ENCODE measurements at places on chromosomes 4 and X.

GRCh38 chr4:128782076-128782715 lies 27.3 kb upstream of the JADE1 start:
- DNase-seq: peak; percentile 3

DNA sequence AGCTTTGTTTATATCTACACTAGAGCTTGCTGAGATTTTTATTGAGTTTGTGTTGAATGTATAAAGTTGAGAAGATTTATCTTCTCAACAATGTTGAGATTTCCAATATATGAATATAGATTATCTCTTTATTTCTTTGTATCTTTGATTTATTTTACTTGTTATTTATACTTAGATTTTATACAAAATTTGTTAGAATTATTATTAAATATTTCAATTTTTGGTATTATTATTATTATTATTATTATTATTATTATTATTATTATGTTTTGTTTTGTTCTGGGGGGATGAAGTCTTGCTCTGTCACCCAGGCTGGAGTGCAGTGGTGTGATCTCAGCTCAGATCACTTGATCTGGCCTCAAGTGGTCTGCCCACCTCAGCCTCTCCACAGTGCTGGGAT lies 322.5 kb downstream of the PPARGC1A start:
- no peak for DNase-seq

GRCh38 chr4:30863021-30863420 lies 142.9 kb downstream of the PCDH7 start:
- no peak for DNase-seq

- no peak for DNase-seq
Measured at GRCh38 chr4:74658116-74658515, 136.2 kb downstream of the BTC start.

GRCh38 chrX:119648421-119648775 lies 42.2 kb upstream of the NKRF start:
- no peak for DNase-seq

DNA sequence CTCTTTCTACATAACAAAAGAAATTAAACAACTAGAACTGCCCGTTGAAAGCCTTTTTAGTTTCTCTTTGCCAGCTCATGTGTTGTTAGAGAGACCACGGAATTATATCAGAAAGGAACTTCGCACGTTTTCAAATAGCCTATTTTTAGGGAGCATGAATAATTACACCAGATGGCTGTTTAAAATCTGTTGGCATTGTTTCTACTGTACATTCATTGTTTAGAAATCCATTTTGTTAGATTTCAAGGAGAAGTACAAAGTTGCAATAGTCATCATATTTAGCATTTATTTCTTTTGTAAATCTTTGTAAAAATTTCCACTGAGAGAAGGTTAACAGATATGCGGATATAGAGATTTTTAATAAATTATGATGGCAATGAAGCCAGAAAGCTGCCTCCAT lies 403.0 kb upstream of the HS3ST1 start:
- no peak for DNase-seq

DNA sequence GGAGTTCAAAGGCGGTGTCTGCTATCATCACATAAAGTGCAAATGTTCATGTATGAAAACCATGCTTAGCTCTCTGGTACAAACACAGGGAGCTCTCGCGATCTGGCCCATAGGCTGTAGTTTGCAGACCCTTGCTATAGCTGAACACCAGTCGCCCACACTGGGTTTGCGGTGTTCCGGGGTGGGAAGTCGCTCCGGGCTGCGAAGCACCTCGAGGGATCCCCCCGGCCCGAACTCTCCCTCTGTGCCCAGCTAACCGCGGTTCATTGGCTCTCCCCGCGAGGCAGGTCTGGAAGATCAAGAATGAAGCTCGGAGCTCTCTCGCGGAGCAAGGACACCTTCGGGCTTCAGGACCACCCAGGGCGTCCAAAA lies 341 bp upstream of the PRPS2 start:
- no peak for DNase-seq

DNA sequence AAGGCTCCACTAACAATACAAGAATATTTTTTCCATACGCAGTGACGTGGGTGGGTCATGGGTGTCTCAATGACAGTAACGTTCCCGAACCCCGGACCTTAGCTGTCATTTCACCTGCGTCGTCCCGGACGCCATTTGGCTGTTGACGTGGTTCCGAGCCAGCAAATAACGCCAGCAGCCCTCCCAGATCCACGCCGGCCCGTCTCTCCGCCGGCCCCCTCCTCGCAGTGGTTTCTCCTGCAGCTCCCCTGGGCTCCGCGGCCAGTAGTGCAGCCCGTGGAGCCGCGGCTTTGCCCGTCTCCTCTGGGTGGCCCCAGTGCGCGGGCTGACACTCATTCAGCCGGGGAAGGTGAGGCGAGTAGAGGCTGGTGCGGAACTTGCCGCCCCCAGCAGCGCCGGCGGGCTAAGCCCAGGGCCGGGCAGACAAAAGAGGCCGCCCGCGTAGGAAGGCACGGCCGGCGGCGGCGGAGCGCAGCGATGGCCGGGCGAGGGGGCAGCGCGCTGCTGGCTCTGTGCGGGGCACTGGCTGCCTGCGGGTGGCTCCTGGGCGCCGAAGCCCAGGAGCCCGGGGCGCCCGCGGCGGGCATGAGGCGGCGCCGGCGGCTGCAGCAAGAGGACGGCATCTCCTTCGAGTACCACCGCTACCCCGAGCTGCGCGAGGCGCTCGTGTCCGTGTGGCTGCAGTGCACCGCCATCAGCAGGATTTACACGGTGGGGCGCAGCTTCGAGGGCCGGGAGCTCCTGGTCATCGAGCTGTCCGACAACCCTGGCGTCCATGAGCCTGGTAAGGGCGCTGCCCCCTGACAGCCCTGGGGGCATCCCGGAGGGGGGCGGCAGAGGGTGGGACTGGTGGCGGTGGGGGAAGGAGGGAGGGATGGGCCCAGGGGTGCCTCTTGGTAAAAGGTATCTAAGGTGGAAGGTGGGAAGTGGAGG lies at the start of gene CPE:
Gene CPE, plus strand, starts transcription at position 264 of the 933 bp plus-strand sequence. Its CDS starts 214 bp downstream, at position 478.
- peak; percentile 7 for DNase-seq

DNA sequence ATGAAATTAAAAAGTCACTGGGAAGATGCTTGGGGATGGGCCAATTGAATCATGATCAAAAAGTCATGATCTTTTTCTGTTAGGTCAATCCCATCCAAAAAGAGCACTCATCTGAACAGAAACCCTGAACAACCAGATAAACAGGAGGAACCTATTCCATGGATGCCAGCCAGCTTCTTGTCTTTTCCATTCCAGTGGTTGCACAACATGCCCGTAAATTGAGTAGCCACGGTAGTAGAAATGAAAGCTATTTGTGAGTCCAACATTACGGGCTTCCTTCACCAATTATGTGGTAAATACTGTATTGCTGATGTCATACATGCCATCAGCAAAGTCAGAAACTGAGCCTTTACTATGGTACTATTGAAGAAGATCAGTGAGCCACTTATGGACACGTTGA lies 982.4 kb upstream of the HS3ST1 start:
- DNase-seq: no peak

DNA sequence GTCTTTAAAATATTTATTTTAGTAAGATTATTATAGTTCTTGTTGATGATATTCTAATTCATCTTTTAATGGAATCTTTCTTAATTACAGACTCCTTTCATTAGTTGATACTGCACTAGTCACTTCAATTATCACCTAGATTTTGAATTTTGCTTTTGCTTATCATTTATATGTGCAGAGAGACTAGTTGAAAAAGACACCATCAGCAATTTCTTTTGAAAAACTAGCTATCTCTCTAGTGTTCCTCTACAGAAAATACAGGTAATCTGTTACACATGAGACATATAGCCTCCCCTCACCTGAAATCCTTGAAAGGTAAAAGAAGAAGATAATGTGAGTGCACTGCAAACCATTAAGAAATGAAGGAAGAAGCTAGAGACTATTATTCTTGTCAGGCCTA lies 31.3 kb downstream of the GPRIN3 start:
- no peak for DNase-seq

DNA sequence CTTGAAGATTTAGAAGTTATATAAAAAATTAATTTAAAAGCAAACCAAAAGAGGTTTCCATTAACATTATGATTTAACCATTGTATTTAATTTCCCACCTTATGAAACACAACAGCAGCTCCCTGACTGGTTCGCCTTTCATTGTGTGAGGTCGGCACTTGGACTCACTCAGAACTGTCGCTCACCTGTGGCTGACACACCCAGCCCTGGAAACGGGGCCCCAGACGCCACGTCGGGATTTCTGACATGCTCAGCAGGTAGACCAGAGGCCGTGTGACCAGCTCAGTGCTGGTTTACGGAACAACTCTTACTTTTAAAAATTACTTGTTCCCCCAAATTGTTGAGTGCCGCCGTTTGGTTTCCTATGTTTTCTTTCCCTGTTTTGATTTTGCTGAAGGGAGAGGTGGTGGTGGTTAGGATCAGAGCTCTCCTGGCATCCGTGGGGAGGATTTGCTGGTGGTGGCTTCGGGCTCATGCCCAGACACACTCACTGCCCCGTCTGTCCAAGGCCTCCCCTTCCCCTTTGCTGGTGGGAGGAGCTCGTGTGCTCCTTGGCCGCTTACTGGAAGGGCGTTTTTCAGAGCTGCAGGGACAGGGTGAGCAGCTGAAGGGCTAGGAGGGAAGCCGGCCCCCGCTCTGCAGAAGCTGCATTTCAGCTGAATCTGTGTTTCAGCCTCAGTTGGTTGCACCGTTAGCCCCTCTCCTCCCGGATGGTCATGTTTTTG lies 59.2 kb downstream of the CPLX1 start:
- no peak for DNase-seq

DNA sequence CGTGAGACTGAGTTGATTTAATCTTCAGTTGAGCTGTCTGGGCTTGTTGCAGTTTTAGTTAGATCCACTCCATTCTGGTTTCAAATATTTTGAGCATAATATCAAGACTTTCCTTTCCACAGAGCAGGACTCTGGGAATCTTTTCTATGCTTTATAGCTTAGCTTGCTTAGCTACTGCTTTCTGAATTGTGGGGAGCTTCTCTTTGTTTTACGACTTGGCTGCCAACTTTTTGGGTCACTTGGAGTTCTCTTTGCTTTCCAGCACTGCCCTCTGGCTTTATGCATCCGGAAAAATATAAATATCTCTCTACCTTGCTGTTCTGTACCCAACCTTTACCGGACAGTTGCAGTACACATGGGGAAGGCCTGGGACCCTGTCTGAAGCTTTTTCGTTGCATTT lies 292.1 kb downstream of the STIM2 start:
- DNase-seq: no peak

GRCh38 chr4:39682138-39682537 lies 15.8 kb upstream of the UBE2K start:
- DNase-seq: no peak

GRCh38 chrX:13793897-13794296 lies 23.0 kb downstream of the GPM6B start:
- DNase-seq: no peak

DNA sequence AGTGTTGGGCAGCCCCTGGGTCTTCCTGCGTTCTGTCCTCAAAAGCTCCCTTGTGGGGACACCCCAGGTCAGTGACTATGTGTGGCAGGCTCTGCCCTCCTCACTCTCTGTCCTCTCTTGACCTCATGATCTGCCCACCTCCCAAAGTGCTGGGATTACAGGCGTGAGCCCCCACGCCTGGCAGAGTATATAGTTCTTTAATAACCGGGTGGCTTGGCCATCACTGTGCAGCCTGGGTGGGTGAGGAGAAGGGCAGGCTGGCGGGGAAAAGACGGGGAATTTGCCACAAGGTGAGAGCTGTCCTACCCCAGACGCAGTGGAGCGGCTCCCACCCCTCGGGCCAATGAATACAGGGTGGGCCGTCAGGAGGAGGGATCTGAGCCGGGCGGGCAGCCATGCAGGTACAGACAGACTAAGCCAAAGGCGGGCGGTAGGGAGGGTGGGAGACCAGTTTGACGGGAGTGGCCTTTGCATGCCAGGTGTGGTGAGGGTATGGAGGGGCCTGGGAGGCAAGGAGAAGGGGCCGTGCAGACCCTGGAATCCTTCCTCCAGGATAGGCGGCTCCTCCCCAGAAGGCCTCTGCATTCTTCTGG lies 2.5 kb downstream of the SH3BP2 start:
- DNase-seq: no peak

DNA sequence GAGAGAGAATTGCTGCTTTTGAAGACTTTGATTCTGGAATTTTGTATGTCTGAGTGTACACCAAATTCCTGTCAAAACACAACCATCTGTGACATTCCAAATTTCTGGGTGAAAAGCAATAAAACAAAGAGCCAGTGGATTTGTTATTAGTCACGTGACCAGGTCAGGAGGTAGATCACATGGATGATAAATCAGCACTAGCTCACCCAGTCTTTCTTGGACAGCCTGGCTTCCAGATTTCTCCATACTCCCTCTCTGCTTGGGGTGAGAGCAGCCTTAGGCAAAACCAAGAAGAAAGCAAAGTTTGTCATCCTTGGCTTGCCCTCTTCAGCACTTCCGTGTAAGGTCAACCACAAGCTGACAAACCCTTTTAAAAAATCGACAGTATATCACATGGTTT lies 194.2 kb downstream of the CLCN4 start:
- no peak for DNase-seq

GRCh38 chr4:52408032-52408431 lies 251.1 kb downstream of the USP46 start:
- no peak for DNase-seq

- DNase-seq: no peak
Measured at GRCh38 chr4:77044461-77045150, 31.2 kb downstream of the CCNI start.

GRCh38 chr4:106365613-106366012 lies 3.0 kb downstream of the GIMD1 start:
- no peak for DNase-seq

- no peak for DNase-seq
Measured at GRCh38 chr4:104531390-104531789, 36.7 kb upstream of the CXXC4 start.

DNA sequence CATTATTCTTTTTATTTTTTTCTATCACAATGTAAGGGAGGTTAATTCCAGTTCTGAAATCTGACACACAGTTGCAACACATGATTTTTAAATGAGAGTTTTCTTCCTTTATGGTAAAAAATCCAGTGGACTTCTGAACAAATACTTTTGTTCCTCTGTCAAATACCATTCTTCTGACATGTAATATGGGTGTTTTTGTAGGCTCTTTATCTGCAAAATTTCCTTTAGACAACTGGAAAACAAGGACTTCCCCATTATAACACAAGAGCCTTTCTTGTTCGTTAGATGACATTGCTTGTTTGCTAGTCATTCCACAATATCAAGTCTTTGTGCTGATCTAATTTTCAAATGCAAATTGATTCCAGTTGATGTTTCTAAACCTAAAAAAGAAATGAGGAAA lies 7.7 kb downstream of the FANCB start:
- DNase-seq: no peak

GRCh38 chrX:100695991-100696390 lies 35.9 kb downstream of the SYTL4 start:
- DNase-seq: no peak

DNA sequence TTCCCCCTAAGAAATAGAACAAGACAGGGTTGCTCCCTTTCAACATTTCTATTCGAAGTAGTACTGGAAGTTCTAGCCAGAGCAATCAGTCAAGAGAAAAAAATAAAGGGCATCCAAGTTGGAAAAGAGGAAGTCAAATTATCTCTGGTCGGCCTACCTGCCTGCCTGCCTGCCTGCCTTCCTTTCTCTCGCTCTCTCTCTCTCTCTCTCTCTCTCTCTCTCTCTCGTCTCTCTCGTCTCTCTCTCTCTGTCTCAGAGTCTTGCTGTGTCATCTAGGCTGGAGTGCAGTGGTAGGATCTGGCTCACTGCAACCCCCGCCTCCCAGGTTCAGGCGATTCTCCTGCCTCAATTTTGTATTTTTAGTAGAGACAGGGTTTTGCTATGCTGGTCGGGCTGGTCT lies 42.9 kb downstream of the CCKAR start:
- DNase-seq: no peak
